ENCODE measurements at places on chromosomes 5 and 9. TPM values are rescaled to one million over a fixed set of nuclear protein-coding genes. Genes with fewer than 3 reads are reported as not detected.
A peak's percentile ranks its signal among the peaks of the same experiment; 100 is the strongest.

DNA sequence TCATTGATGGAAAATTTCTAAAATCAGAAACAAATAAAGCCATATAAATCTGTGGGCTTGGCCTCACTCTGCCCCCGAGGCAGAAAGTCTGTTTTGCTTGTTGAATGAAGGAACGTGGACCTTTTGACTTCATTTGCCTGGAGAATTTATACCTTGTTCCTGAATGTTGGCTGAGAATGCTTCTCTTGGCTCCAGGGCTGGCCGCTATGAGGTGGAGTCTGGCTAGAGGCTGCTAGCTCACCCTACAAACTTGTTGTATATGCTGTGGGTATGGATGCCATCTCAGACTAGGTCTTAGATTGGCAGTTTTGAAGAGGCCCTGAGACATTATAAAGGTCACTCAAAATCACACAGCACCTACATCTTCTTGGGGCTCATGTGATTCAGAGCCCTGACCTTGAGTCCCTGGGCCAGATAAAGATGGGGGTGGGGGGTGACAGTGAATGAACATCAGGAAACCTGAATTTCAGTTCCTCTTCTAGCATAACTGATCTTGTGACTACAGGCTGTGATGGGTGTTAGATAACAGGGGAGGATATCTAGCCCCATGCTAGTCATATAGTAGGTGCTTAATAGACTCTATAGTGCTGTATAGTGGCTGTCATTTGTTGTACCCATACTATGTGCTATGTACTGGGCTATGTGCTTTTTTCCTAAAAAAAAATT lies 2.8 kb downstream of the GM2A start:
- no peak for DNase-seq

DNA sequence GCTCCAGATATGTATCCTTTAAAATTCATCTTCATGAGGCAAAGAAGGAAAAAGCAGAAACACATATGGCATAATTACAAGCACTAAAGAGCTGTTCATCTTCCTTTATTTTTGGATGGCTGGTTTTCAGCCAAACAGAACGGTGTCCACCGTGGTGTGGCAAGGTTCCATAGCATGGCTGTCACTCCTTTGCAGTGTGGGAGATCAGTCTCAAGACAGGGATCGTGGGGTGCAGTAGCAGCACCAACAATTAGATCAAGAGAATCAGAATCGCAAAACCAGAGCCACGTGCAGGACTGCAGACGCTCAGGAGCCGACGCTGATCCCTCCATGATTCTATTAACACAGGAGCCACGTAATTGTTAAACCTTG lies 79.5 kb downstream of the SEMA4D start:
- no peak for DNase-seq

- DNase-seq: peak; percentile 28
These were observed 214.3 kb upstream of the GRIA1 start for GRCh38 chr5:153276151-153276550.

DNA sequence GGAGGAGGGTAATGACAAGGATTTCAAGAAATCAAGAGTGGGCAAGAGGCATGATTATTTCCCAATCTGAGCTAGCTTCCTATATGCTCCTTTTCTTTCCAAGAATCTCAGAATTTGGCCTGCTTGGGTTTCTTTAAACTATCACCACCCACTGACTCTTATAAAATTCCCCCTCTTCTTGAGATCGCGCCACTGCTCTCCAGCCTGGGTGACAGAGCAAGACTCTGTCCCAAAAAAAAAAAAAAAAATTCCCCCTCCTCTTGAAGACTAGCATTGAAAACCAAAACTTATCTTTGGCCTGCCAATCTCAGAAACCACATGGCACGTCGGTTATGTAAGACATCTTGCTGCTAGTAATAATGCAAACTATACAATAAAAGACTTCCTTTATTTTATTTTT lies 3.4 kb upstream of the DMXL1 start:
- DNase-seq: no peak

MAP1B gene
- 5.8 TPM for total RNA-seq

GRCh38 chr5:126919566-126919965 lies 110.8 kb downstream of the MARCHF3 start:
- no peak for DNase-seq

DNA sequence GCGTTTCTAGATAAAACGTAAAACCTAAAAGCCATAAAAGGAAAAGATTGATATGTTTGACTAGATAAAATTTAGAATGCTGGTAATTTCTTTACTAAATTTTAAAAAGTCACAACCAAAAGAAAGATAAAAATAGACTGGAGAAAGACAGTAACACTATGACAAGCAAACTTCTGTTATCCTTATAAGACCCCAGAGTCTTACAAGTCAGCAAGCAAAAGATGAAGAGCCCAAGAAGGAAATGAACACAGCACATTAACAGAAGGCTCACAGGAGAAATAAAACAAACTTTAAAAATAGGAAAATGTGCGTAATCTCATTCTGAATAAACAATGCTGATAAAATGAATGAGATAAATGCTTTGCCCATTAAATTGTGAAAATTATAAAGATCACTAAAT lies 29.7 kb downstream of the IL7R start:
- no peak for DNase-seq

DNA sequence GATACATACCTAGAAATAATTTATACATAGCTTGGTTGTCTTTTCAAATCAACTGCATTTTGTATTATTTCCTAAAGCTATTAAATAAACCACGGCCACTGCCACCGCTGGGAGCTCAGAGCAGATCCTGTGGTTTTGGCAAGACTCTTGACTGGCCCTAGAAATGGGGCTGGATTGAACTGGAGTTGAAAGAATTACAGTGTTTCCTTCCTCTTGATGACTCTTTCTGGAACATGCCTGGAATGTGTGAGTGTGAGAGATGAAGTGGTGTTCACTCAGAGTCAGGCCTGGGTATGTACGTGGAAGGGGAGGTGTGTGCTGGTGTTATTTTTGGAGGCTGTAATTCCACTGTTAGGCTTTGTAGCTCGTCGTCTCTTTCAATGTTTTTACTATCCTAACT lies 45.9 kb downstream of the TEK start:
- peak; percentile 88 for DNase-seq

- no peak for DNase-seq
These were observed 47.2 kb upstream of the DAB2IP start for GRCh38 chr9:121604242-121604641.

- no peak for DNase-seq
These were observed 67.9 kb upstream of the TARS1 start for GRCh38 chr5:33372721-33373472.

- no peak for DNase-seq
These were observed 75.4 kb downstream of the TSSK1B start for GRCh38 chr5:113359419-113359818.

- DNase-seq: no peak
These were observed 29.4 kb downstream of the WWC1 start for GRCh38 chr5:168320805-168321204.

NKD2 gene
- 0.51 TPM for total RNA-seq

- DNase-seq: no peak
These were observed 1052.3 kb downstream of the PTPRD start for GRCh38 chr9:9560382-9561035.

- no peak for DNase-seq
These were observed 104.3 kb downstream of the CEMIP2 start for GRCh38 chr9:71663931-71664459.

GRCh38 chr5:171263181-171263580 lies 45.9 kb upstream of the TLX3 start:
- no peak for DNase-seq

GRCh38 chr5:98968056-98968564 lies 39.3 kb upstream of the CHD1 start:
- DNase-seq: no peak

PAEP gene
- total RNA-seq: not detected

GRCh38 chr9:74120061-74120460 lies 377.1 kb upstream of the RORB start:
- DNase-seq: peak; percentile 3

SH3PXD2B gene
- 10.0 TPM for total RNA-seq

DNA sequence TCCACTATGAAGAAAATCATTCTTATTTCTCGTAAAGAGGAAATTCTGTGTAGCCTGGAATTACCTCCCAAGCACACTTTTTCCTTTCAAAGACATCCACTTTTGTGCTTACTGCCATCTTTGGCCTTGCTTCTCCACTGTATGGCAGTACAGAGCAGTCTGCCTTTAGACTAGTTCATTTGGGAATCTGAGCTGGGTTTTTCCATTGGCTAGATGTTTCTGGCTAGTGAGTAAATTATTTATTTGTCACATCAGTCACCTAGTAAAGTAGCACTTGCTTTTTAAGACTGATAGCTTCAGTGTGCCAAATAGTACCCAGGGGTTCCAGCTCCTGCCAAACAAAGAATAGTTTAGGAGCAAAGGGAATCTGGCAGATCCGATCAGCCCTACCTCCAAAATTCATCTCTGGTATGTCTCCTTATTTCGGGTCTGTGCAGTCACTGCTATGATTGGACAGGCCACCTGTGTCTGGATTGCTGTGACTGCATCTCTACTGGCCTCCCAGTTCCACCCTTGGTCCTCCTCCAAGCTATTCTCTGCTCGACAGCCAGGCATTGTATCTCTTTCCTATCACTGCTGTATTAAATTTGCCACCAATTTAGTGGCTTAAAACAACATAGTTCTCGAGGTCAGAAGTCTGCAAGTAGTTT lies 97.6 kb downstream of the NUDT12 start:
- DNase-seq: no peak

- DNase-seq: no peak
These were observed 54.1 kb upstream of the RPS23 start for GRCh38 chr5:82332064-82332855.

- DNase-seq: peak; percentile 13
These were observed 22.4 kb downstream of the LYRM7 start for GRCh38 chr5:131193106-131193505.

DNA sequence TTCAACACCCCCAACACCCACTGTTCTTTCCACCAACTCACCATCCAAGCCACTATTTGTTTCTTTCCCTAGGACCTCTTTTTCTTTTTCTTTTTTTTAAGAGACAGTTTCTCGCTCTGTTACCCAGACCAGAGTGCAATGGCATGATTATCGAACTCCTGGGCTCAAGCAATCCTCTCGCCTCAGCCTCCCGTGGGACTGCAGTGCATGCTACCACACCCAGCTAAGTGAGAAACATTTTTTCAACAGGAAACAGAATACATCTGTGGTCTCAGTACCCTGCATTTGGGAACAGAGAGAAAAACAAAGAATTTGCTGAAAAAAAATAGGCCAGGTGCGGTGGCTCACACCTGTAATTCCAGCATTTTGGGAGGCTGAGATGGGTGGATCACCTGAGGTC lies 24.6 kb downstream of the B4GALT1 start:
- DNase-seq: no peak

- DNase-seq: no peak
These were observed 271.0 kb downstream of the FSTL4 start for GRCh38 chr5:133341296-133341695.

ENTREP1 gene
- total RNA-seq: 0.53 TPM

- peak; percentile 71 for DNase-seq
These were observed 60.2 kb upstream of the TBC1D2 start for GRCh38 chr9:98315551-98316060.

IFNA6 gene
- total RNA-seq: not detected

GRCh38 chr5:97547999-97548738 lies 365.1 kb upstream of the RIOK2 start:
- DNase-seq: peak; percentile 77

DNA sequence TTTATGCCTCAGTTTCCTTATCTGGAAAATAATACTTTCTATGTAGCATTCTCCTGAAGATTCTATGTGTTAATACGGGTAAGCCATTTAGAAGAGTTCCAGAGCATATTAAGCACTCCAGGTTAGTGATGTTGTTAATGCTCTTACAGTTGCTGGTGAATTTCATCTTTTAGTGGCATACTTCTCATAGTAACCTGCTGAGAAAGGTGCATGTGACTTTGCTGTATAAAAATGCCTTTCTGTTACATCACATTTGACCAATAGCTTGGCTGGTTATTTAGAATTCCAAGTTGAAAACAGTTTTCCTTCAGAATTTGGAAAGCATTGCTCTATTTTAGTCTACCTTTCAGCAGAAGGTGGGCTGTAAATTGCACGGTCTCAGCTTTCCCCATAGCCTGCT lies 27.2 kb downstream of the GCNT1 start:
- no peak for DNase-seq

IFNK gene
- total RNA-seq: not detected

Measured in bronchial epithelial cell (primary cell).